ENCODE measurements at places on chromosomes 4 and X.

- DNase-seq: no peak
These were observed 37.5 kb downstream of the SPINK2 start for GRCh38 chr4:56783986-56784385.

DNA sequence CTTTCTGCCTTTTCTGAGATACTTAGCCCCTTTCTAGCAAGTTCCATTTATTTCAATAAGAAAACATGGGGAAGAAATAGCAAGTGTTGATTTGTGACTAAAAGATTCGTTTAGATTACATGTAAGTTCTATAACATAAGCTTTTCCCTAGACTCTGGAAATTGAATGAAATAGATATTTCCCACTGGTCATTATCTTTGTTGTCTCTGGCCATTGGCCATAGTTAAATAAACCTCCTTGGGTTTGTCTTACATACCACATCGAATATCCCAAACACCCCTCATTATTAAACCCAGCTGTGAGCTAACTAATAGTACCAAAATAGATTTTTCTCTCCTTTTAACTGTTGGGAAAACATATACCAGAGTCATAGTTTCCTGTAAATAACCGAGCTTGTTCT, 534.8 kb downstream of the IQCM start:
- DNase-seq: no peak

GRCh38 chr4:27666943-27667342, 806.3 kb downstream of the STIM2 start:
- no peak for DNase-seq

GRCh38 chr4:47698837-47699236, 139.0 kb downstream of the CORIN start:
- no peak for DNase-seq

DNA sequence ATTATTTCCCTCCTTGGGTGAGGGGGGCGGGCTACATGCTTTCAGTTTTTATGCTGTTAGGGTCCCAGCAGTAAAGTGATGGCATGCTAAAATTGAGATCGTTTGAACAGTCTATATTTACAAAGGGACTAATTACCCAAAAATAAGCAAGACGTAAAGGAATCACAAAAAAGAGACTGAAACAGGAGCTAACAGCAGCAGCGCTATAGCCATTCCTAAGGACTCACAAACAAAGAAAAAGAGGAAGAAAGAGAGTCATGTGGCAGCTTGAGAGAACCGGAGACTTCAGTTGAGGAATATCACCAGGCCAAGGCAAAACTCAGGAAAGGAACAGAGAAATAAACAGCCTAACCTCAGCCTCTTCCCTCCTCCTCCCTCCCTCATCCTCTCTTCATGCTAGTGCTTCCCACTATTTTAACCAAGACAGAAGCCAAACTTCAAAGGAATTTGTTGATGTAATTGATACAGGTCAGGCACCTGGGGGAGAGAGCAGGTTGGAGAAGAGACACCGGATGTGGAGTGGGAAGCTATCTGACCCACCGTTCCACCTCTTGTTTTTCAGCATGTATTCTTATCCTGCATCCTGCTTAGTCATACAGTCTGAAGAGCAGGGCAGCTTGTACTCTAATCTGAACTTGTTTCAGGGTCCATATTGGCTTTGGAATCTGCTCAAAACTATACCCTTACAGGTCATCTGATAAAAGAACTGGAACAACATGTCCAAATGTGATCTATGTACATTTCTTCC, 383.7 kb downstream of the NAF1 start:
- DNase-seq: no peak

DNA sequence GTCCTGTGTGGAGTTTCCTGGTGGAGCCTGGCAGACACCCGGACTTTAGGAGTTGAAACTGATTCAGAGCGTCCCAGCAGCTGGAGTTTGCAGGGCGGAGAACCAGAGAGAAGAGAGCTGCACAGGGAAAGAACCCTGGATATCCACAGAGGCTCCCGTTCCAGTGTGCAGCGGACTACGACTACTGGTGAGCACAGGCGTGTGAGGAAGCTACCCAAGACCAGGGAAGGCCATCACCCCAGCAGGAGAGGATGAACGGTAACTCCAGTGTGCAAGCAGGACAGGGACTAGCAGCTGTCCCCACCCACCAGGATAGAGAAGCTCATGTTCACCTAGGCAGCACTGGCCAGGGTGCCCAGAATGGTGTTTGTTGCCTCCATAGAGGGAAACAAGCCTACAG, 2.3 kb downstream of the LAGE3 start:
- no peak for DNase-seq

DNA sequence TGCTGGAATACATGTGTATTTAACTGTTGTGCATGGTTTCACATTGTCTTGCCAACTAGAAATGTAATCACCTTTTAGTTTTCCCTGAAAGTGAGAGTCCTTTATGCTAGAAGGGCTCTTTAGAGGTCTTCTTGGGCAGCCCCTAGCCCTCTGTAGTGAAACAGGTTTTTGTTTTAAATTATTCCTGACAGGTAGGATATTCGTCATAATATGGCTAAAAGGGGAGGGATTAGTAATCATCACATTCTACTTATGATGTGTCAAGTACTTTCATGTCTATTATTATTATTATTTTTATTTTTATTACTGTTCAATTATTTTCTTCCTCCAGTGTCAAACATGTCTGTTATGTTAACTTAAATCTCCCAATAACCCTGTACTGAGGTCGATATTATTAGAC, 35.5 kb downstream of the MSN start:
- no peak for DNase-seq

DNA sequence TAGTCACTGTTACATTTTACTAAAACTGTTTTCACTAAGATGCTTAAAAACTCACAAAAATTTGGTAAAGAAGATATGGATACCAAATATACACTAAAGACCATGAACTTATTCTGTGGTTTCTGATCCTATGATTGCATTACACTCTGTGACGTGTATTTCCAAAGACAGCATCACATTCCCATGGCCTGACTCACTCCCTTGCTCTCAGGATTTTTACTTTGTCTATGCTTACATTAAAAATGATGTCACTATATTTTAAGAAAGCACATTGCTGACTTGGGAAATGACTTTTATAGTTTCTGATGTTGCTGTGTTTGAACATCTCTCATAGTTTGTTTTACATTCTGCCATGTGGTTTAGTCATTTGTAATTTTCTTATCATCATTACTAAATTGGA, 327.9 kb upstream of the MAGEB18 start:
- no peak for DNase-seq

DNA sequence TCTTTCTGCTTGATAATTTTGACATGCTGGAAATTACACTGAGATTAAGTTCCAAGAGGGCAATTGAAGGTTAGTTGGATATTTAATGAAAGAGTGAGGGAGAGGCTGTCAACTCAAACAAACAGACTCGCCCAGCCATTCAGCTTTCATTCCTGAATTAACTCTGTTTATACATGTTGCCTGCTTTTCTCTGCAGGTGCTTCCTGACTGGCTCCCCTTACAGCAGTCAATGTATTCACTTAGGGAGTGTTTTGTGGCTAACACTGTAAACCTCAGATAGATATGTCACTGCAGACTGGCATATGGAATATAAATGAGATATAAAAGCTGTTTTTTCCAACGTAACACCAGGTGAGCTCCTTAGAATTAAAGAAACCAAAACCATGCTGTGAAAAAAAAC, 28.7 kb downstream of the TMPRSS11A start:
- no peak for DNase-seq

DNA sequence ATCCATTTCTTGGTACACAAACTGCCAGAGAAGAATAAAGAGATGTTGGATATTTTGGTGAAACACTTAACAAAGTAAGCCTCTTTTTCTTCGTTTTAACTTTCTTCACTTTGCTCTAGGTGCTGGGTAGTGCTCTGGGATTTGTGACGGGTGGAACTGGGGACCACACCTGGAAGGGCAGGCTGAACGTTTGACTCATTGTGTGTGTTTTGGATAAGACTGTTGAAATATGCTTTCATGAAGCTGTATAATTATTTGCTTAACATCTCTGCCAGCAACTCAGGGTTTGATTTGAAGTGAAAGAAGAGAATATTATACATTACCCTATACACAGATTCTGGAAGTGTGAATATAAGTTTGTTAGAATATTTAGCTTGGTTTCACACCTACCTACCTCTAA, 233.2 kb downstream of the ARHGAP10 start:
- DNase-seq: no peak
